ENCODE measurements at places on chromosomes 4 and X. TPM values are rescaled to one million over a fixed set of nuclear protein-coding genes. Genes with fewer than 3 reads are reported as not detected.

Gene GAR1
- 48.4 TPM for total RNA-seq

Gene TMEM31
- total RNA-seq = not detected

Gene JADE3
- total RNA-seq = 15.0 TPM

Gene LUZP4
- not detected for total RNA-seq

Gene NEUROG2
- total RNA-seq = not detected

Gene INTU
- total RNA-seq = 1.1 TPM

Gene TRPC5OS
- total RNA-seq = not detected

Gene IL13RA2
- 0.06 TPM for total RNA-seq

Gene PDE6B
- total RNA-seq = not detected

Gene ASMT
- total RNA-seq = not detected

Gene BST1
- 18.5 TPM for total RNA-seq

Gene GUCY1A1
- not detected for total RNA-seq

Gene RADX
- total RNA-seq = 0.05 TPM

Gene CABS1
- not detected for total RNA-seq

Gene TRIM60
- total RNA-seq = not detected

Gene CFP
- 0.55 TPM for total RNA-seq

Gene KLB
- total RNA-seq = 0.15 TPM

Gene NPNT
- 0.19 TPM for total RNA-seq

Gene MAGIX
- total RNA-seq = 2.8 TPM

Gene HPRT1
- total RNA-seq = 113 TPM

Gene DMRTC1
- total RNA-seq = not detected

Gene CDKL2
- 0.64 TPM for total RNA-seq

Gene RBM46
- total RNA-seq = not detected

Gene PCSK1N
- 39.5 TPM for total RNA-seq

Gene SEPTIN6
- total RNA-seq = 9.9 TPM

Gene GPRIN3
- total RNA-seq = 4.1 TPM

Gene KIT
- total RNA-seq = not detected

Gene TMPRSS11D
- total RNA-seq = not detected

Gene GUCY1B1
- 0.26 TPM for total RNA-seq

Gene ZNF732
- total RNA-seq = not detected

Gene CFAP47
- 0.02 TPM for total RNA-seq

Gene ANAPC4
- total RNA-seq = 13.6 TPM

Gene C4orf50
- total RNA-seq = not detected

Gene PCDH18
- total RNA-seq = not detected

Gene TLR2
- 0.13 TPM for total RNA-seq

Gene FGD1
- 7.7 TPM for total RNA-seq

Gene PABPC1L2B
- total RNA-seq = not detected

Gene UTP14A
- total RNA-seq = 46.8 TPM

Gene C1QTNF7
- total RNA-seq = not detected

Gene SLC2A9
- total RNA-seq = 0.41 TPM

Gene CXCL11
- 0.10 TPM for total RNA-seq

Gene GAGE2A
- total RNA-seq = not detected

Gene SHISA3
- not detected for total RNA-seq

Gene USP46
- total RNA-seq = 6.8 TPM

Gene HPGDS
- not detected for total RNA-seq

Gene ARMCX1
- total RNA-seq = 0.35 TPM

Gene CENPVL1
- not detected for total RNA-seq

Gene TMEM154
- total RNA-seq = 0.18 TPM

Gene EDA
- 0.76 TPM for total RNA-seq

Gene ASB5
- not detected for total RNA-seq
